ENCODE measurements at places on chromosomes 2 and 18.

- DNase-seq, result no peak
These were observed 78.9 kb upstream of the ZSWIM2 start for GRCh38 chr2:186927867-186928191.

GRCh38 chr2:200158647-200159356 is 147.7 kb upstream of the SPATS2L start:
- no peak for DNase-seq

- no peak for DNase-seq
These were observed 189.2 kb downstream of the CD226 start for GRCh38 chr18:69758458-69758857.

- DNase-seq, result peak; percentile 65
These were observed at the start of gene ADI1 for GRCh38 chr2:3519255-3520205. ADI1 (minus strand) TSS chr2:3519531; CDS start chr2:3519487, 44 bp downstream.

- DNase-seq, result no peak
These were observed 467.5 kb downstream of the FBXO15 start for GRCh38 chr18:73679941-73680712.

- no peak for DNase-seq
These were observed 63.3 kb downstream of the TGOLN2 start for GRCh38 chr2:85264471-85264870.

DNA sequence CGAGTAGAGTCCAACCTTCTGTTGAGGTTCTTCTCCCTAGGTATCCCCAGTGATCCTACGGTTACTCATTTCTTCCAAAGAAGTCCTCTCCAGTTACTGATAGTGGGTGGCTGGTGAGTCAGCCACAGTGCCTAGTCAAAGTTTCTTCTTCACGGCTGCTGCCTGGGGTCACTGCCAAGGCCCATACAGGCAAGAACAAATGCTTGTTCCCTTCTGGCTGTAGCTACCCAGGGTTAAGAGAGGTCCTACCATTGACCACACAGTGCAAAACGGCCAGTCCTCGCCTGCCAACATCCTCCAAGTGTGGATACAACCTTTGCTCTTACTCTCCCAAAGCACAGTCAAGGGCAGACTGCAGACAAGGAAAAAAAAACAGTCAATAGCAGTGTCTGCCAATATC is 2.9 kb upstream of the PTPN4 start:
- peak; percentile 17 for DNase-seq

DNA sequence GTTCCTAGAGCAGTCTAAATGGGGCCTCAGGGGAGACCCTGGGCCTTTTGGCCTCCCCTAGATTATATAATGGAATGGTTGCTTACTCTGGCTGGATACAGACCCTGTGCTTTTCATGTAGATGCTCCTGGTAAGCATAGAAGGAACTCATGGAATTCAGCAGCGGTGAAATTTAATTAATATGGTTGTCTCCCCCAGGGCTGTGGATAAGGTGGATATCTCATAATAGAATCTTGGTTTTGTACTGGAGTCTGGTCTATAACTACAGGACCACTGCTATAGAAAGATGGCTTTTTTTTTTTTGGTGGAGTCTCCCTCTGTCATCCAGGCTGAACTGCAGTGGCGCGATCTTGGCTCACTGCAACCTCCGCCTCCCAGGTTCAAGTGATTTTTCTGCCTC is 84.5 kb downstream of the HRH4 start:
- DNase-seq, result no peak

DNA sequence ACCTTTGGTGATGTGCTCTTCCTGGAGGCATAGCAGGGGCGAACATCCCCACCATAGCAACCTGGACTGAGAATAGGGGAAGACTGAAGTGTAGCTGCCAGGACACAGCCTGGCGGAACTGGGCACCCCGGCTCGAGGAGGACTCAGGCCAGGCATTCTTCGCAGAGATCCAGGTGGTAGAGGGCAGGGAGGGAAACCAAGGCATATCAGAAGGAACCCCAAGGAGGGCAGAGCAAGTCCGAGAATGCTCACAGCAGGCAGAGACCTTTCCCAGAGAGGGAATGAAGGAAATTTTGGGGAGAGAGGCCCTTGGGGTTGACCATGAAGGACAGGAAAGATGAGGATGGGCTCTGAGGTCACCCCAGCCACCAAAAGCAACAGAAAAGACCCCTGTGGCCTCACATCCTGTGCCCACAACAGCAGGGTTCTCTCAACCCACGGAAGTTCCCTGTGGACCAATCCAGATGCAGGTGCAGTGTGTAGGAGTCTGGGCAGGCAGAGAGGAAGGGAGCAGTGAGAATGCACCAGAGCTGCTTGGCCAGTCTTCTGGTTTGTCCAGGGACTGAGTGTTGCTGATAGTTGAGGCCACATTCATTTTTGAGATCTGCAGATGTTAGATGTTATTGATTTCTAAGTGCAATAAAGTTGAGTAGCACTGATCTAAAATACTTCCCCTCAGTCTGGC is 136.9 kb downstream of the PXDN start:
- DNase-seq, result no peak

- DNase-seq, result no peak
These were observed 28.7 kb downstream of the IKZF2 start for GRCh38 chr2:213122725-213123124.

DNA sequence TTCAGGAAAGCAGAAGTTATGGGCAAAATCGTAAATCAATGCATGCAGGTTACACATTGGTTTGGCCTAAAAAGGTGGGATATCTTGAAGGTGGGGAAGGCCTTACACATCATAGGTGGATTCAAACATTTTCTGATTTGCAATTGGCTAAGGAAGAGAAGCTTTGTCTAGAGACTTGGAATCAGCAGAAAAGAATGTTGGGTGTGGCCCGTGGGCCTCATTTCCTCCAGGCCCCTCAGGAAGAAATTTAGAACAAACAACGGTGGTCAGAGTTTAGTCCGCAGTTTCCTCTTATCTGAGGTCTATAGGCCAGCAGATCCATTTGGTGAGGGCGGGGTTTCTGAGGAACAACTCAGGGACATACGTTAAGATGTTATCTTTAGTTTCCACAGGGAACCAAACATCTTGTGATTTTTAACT is 50.9 kb upstream of the AFF3 start:
- no peak for DNase-seq

GRCh38 chr2:98502556-98503335 is 58.1 kb downstream of the INPP4A start:
- DNase-seq, result no peak

DNA sequence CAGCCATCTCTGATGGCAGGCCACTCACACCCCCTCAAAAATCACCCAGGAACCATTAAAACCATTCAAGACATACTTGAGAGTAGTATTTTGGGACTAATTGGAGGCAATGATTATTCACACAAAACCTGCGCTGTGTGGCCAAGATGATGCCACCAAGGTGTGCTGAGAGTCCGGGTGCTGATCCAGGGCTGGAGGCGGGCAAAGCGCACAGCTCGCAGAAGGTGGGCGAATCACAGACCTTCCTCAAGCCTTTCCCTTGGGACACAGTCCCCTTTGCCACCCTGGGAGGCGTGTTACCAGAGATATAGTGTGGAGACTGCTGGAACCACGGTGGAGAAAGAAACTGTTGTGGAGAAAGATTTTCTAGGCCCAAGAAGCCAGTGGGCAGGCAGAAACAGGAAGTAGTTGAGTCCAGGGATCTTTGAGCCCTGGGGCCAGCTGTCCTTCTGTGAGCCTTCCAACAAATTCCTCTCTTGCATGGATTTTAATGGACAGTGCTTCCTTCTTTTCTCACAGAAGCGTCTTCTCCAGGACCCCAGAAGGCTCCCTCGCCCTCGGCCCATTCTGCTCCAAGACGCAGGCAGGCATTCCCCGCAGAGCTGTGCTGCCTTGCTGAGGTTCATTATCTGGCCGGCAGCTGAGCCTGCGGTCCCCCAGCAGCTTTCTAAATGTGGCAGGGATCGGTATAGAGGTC is 8.0 kb downstream of the COPS9 start:
- DNase-seq, result no peak

DNA sequence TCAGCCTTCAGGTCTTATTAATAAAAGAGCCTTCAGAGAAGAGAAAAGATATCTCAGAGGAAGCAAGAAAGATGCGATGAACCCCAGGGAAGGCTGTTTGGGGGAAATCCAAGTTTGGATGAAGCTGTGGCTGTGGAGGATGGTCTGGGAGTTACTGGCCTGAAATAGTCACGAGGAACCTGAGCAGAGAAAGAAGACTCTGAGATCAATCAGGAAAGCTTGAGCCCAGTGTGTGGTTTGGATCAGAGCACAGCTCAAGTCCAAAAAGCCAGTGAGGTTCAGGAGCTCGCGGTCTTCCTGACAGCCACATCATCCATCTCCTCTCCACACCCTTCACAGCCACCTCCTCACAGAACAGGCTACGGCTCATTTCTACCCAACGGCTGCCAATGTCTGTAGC is 87.4 kb upstream of the SERPINE2 start:
- DNase-seq, result no peak

DNA sequence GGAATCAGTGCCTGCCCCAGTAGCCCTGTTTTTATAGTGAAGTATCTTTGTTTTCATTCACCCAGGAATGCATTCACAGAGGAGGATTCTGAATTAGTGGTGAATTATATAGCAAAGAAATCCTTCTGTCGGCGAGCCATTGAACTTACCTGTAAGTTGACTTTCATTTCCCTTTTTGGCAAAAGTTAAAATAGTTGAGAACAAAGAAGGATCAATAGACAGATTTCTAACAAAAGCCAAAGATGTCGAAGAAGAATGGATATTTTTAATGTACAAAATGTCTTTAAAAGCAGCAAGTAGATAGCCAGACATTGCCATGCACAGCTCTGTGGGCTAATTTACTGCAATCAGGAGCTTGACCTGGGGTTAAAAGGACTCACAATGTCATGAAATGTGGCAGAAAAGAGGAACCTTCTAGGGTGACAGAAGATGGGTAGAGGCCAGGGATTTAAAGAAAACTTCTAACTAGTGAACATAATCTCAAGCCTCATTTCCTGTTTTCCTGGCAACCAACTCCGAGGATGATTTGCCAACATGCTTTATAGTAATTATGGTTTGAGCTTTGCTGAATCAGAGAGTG is 53.8 kb upstream of the TMEM87B start:
- DNase-seq, result no peak

- DNase-seq, result no peak
These were observed 46.4 kb downstream of the TIMM21 start for GRCh38 chr18:74194691-74195090.

GRCh38 chr2:239238839-239239606 is 161.8 kb downstream of the HDAC4 start:
- DNase-seq, result no peak

DNA sequence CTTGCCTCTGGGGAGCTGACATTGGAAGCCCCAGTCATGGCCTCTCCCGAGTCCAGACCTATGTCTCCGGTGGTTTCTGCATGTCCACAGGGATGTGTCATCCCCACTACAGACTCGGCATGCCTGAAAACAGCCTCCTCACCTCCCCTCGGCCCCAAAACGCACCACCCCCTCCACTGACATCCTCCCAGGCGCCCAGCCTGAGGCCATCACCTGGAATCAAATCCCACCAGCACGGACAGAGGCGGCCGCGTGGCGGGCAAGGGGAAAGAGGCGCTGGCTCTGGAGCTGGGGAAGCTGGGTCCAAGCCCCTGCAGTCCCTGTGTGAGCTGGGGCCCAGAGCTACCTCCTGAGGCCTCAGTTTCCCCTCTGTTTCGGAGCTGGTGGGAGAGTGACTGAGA is 69.9 kb upstream of the SMAD7 start:
- DNase-seq, result no peak

DNA sequence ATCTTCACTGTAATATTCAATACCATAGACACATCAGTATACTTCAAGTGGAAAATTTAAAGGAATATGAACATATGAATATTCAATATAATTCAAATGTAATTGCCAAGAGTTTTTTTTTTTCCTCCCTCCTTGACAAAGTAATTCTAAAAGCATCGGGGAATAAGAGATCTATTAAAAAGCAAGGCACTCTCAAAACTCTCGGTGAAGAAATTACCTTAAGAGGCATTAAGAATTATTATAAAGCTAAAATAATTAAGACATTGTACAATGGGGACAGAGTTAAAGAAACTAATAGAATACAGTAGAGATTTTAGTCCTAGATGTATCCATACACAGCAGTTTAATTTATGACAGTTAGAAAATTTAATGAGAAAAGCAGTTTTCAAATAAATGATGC is 390.0 kb upstream of the SLC8A1 start:
- DNase-seq, result no peak

- DNase-seq, result no peak
These were observed 16.8 kb downstream of the SERPINB10 start for GRCh38 chr18:63924551-63924950.

DNA sequence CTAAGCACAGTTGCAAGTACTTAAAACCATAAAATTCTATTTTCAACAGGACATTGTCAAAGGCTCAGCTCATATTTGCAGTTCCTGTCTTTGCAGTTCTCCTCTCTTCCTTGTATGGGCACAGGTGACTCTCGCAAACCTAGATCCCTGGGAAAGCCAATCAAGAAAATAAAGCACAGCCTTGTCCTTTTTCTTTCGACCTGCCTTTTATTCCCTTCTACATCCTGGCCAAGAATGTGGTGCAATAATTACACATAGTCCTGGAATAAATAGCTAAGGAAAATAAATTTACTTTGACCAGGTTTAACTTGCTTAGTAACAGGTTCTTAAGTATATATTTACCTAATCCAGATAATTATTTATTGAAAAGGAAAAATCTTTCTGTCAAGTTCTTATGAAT is 20.2 kb downstream of the ATG16L1 start:
- no peak for DNase-seq

- DNase-seq, result no peak
These were observed 41.2 kb downstream of the PAX3 start for GRCh38 chr2:222257645-222258044.

DNA sequence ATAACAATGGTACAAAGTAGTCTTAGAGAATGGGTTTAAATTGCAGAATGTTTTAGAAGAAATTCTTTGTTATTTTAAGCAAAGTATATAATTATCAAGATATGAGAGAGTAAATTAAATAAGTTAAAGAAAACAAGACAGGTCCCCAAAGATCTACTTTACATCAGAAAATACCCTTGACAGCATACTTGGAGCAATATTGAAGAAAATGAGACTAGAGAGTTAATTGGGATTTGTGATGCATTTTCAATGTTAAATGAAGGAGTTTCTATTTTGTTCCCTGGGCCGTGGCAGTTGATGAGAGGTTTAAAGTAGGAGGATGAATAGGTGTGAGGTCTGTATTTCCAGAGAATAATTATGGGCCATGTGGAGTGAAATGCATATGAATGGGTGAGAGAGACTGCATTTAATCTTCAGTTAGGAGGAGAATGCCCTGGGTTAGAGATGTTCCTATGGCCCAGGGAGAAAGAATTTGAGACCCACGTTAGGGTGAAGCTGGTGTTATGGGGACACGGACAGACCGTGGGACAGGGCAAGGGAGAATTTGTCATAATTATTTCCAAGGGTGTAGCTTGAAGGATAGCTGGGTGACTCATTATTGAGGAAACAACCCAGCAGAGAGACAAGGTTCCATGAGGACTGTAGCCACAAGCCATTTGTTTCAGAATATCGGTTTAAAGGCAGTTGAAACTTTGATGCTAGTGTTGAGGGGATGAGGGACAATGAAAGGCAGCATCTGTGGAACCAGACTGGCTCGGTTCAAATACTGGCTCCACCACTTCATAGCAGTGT is 22.7 kb downstream of the MGAT5 start:
- DNase-seq, result no peak

DNA sequence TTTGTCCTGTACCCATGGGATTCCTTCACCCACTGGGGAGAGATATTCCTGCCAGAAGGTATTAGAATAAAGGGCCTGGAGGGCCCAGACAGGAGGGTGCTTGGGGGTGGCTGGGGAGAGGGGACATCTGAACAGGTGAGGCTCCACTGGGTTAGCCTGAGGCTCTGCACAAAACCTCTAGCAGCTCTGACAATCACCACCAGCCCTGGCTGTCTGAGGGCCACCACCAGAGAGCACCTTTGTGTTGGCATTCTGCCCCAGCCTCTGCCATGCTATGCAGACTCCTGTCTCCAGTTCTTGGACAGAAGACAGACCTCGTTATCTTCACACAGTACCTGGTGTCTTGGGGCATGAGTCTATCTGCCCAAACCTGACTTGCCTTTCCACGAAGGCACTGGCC is 25.3 kb downstream of the SLC16A14 start:
- no peak for DNase-seq

Measured in stimulated activated CD4-positive, alpha-beta T cell treated with anti-CD3 and anti-CD28 coated beads, Interleukin-12 subunit alpha, Interleukin-12 subunit beta, amount 100 ng/mL, for 24 hours (primary cell).